Stimulated activated CD4-positive, alpha-beta T cell treated with anti-CD3 and anti-CD28 coated beads, Interleukin-2, amount 100 ng/mL, for 4 hours (primary cell): ENCODE measurements at places on chromosomes 1 and 21.

GRCh38 chr1:213166852-213167251, 115.8 kb downstream of the RPS6KC1 start:
- no peak for DNase-seq

DNA sequence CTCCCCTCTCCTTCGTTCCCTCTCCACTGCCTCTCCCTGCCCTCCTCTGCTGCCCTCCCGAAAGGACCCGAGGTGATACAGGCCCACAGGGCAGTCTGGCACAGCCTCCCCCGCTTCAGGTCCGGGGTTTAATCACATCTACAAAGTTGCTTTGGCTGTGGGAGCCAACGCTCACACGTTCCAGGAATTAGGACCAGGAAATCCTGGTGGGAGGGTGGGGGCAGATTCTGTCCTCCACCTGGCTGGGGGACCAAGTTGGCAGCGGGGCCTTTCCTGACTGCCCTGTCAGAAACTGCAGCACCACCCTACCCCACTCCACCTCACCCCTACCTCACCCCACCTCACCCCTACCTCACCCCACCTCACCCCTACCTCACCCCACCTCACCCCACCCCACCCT, 95.1 kb downstream of the WDR4 start:
- DNase-seq: no peak

- no peak for DNase-seq
These were observed 61.1 kb downstream of the LGR6 start for GRCh38 chr1:202254454-202255252.

- no peak for DNase-seq
These were observed 2.1 kb downstream of the SIPA1L2 start for GRCh38 chr1:232627645-232628334.

GRCh38 chr21:36203603-36203889, 46.9 kb downstream of the DOP1B start:
- peak; percentile 30 for DNase-seq

DNA sequence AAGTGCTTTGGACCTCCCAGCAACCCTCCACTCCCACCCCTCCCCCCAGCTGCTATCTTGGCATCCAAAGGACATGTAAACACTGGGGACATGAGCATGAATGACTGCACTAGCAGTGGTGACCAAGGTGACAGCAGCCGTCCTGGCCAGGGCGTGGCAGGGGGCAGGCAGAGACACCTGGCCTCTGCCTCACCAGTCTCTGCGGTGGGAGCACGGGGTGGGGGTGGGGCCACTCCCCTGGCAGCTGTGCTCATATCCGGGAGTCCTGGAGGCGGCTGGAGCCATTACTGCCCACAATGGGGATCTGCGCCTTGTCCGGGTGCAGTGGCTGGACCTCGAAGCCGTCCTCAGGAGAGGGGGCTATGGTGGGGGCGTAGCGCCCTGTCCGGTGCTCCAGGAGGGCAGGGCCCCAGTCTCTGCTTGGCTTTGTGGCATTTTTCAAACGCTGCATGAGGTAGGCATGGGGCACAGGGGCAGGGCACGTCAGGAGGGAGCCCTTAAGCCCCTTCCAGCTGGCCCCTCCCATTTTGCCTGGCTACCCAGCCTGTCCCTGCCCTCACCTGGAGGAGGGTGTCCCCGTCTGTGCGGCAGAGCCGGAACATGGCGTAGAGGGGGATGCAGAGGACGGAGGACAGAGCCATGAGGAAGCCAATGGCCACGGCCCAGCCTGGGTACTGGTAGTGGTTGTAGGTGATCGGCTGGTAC, 6.0 kb downstream of the CCDC24 start:
- DNase-seq: no peak

- peak; percentile 55 for DNase-seq
These were observed 43.5 kb downstream of the CHIA start for GRCh38 chr1:111334169-111334568.

GRCh38 chr1:52670604-52671003, 27.5 kb downstream of the COA7 start:
- DNase-seq: no peak

DNA sequence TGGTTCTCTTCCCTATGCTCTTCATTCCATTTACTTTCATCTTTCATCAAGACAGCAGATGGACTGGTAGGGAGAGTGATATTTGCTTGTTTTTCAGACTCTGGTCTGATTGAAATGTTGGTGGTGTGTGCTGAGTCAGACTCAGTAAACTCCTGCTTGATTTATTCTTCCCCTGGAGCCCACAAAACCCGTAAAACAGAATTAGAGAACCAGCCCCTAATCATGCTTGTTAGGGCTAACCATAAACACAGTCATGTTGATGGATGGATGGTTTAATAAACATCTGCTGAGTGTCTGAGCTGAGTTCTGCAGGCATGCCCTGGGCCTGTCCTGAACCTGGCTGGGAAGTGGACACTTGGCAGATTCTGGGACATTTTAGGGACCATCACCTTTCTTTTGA, 24.8 kb downstream of the NOS1AP start:
- no peak for DNase-seq

DNA sequence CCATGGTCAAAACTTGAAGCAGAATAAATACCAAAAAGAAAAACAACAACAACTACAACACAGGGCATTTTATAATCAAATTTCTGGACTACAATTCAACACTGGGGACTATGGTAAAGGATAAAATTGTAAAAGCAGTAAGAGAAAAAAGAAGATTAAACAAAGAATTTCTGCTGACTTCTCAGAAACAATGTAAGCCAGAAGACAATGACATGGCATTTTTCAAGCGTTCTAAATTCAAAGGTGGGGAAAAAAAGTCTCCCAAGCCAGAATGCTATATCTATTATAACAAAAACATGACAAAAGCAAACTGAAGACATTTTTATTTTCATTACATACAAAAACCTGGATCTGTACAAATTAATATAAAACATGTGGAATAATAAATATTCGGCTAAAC, 433.1 kb downstream of the NPHP4 start:
- no peak for DNase-seq

GRCh38 chr1:191963286-191963685, 195.0 kb upstream of the RGS18 start:
- DNase-seq: no peak

DNA sequence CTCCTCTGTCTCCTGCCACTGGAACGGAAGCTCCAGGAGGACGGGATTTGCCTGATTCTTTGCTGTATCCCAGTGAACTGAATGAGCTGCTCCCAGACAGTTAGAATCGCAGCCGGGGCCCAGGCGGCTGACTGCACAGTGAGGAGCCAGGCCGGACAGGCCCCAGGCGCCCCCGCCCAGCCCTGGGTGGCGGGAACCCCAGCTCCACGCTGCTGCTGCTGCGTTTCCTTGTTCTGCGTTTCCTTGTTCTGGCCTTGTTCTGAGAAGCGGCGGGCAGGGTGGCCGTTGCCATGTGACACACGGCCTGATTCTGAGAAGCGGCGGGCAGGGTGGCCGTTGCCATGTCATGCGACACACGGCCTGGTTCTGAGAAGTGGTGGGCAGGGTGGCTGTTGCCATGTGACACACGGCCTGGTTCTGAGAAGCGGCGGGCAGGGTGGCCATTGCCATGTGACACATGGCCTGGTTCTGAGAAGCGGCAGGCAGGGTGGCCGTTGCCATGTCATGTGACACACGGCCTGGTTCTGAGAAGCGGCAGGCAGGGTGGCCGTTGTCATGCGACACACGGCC, 56.2 kb downstream of the SLC37A1 start:
- no peak for DNase-seq

DNA sequence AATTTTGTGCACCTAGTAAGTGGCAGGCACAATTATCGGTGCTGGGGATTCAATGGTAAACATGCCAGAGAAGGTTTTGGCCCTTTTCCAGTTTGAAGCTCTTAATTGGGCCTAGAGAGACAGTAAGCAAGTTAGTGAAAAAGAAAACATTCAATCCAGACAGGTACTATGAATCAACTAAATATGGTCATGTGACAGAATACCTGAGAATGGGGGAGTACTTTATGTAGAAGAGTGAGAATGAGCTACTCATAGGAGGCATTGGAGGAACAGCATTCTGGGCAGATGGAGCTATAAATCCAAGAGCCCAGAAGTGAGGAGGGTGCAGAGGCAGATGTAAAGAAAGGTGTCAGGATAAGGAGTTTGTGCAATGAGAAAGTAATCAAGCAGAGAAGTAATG, 1017.9 kb downstream of the ADGRL2 start:
- no peak for DNase-seq

DNA sequence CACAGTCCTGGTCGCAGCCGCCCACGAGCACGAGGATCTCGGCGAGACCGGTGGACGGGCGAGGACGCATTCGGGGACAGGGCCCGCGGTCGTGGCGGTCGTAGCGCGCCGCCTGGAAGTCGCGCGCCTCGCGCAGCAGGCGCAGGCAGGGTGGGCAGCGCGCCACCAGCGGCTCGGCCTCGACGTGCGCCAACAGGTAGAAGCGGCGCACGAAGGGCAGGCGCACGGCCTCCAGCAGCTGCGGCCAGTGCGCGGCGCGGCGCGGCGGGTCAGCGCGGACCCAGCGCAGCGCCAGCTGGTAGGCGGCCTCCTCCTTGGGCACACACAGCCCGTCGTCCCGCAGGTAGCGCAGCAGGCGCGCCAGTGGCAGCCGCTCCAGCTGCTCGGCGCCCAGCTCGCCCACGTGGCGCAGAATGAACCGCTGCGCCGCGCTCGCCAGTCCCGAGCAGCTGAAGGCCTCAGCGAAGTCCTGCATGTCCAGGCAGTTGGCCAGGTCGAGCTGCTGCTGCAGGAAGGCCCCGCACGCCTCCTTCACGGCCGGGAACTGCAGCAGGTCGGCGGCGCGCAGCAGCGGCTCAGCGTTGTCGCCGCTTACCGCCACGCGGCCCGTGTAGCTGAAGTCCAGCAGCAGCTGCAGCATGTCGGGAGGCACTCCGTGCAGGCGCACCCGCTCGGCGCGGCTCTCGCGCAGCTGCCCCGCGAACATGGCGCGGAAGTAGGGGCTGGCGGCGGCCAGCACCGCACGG, 573 bp downstream of the KLHL21 start:
- no peak for DNase-seq

DNA sequence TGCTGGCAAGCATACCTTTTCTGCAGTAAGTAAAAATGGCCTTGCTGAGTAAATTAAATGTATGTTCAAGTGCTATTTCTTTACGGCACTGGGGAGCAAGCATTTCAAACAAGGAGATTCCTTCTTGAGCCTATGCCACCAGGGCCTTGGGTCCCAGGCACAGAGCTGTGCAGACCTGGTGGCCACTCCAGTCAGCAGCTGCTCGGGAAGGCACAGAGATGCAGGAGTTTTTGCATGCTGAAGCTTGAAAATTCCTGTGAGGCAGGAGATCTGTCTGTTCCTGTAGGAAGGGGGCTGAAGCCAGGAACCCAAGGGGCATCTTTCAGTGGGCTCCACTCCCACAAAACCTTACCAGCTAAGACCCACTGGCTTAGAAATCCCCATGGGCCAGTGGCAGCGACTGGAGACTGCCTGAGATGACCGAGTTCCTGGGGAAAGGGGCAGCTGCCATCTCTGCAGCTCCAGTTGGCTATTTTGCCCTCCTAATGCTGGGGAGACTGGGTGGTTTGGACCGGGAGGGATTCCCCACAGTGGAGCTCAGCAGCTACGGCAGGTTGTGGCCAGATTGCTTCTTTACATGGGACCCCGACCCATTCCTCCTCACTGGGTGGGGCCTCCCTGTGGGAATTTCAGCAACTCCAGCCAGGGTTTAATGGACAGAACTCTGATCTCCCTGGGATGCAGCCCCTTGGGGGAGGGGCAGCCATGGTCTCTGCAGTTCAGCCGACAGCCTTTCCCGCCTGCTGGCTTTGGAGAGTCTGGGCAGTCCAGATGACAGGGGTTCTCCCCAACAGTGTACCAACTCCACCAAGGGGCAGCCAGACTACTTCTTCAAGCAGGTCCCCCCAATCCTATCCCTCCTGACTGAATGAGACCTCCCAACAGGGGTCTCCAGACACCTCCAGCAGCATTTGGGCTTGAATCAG, 8.4 kb upstream of the PGBD2 start:
- DNase-seq: no peak

DNA sequence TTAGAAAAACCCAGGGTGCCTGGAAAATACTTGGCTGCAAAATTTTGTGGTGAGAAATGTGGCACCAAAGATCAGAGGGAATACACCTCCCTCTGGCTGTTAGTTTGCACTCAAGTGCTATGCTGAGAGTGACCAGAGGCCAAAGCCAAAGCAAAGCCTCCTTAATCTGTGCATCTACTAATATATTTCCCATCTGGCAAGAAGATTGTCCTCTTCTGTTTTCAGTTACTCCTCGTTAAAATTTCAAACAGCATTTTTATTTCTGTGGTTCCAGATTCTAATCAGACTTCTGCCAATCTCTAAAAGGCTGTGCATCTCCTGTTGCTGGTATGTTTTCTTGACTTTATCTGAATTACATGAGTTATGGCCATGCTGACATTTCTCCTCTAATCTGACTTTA, 327.4 kb downstream of the TBX15 start:
- no peak for DNase-seq

- no peak for DNase-seq
These were observed 20.8 kb downstream of the TNNT2 start for GRCh38 chr1:201356701-201357100.

DNA sequence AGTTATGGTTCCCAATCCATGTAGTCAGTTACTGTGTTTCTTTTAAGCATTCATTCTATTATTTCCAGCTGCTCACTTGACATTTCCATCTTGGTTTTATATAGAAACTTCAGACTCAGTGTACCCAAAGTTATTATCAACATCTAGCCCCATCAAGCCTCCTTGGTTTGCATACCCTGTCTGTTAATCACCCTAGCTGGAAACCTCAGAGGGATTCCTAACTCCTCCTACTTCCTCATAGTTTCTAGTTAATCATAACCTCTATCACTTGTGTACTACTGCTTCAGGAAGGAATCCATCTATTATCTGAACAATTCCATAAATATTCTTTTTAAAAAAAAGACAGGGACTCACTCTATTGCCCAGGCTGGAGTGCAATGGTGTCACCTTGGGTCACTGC, 293.3 kb downstream of the SDCCAG8 start:
- no peak for DNase-seq

GRCh38 chr1:182649041-182649440, 35.3 kb downstream of the RGS8 start:
- no peak for DNase-seq

DNA sequence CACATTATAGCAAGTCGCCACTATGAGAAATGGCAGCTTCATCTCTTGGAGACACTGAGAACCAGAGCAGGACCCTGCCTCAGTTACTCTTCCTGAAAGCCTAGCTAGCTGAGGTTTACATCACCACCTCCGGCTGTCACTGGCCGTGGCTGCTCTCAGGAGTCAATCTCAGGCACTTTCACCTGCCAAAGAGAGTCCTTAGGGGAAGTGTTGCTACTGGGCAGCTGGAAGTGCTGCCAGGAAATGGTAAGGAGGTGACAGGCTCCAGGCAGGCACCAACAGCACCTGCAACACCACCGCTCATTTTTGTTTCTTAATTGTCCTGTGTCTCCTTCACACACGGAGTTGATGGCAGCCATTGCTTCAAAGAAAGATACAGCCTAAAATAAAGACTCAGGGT, 92.5 kb downstream of the DSCAM start:
- no peak for DNase-seq

GRCh38 chr1:42318601-42319000, 16.4 kb downstream of the FOXJ3 start:
- DNase-seq: no peak

DNA sequence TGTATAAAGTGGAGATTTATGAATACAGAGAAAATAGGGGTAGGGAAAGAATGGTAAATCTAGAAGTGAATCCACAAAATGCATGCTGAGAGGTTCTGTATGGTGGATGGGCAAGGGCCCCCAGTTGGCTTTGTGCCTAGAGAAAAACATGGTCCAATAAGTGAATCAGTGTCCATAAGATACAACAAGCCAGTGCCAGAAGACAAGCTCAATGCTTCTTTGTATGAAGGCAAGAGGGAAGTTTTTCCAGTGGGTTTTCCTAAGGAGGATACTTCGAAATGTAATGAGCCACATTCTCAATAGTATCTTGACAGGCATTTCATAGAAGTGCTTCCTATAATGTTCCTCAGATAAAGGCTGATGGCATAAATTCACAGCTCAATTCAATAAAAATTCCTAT, 169.4 kb upstream of the HMCN1 start:
- DNase-seq: no peak
